ENCODE measurements at places on chromosomes 4 and X. TPM values are rescaled to one million over a fixed set of nuclear protein-coding genes. Genes with fewer than 3 reads are reported as not detected.

OGT gene
- total RNA-seq = 31.8 TPM

SPANXN4 gene
- not detected for total RNA-seq

ADGRG4 gene
- 0.10 TPM for total RNA-seq

SHOX gene
- total RNA-seq = 0.10 TPM

ARHGAP6 gene
- 0.10 TPM for total RNA-seq

CWH43 gene
- not detected for total RNA-seq

HTR2C gene
- not detected for total RNA-seq

ADGRA3 gene
- total RNA-seq = 4.5 TPM

PABPC4L gene
- total RNA-seq = 0.79 TPM

CFAP99 gene
- not detected for total RNA-seq

PTCHD1 gene
- total RNA-seq = not detected

ASB9 gene
- 27.0 TPM for total RNA-seq

FANCB gene
- total RNA-seq = 4.1 TPM

PIR gene
- total RNA-seq = 53.2 TPM

UGT2B15 gene
- total RNA-seq = not detected

NPY2R gene
- total RNA-seq = not detected

VEGFC gene
- 37.3 TPM for total RNA-seq

NDST3 gene
- 0.54 TPM for total RNA-seq

TMPRSS11B gene
- not detected for total RNA-seq

PDE5A gene
- 0.98 TPM for total RNA-seq

KIT gene
- 0.25 TPM for total RNA-seq

CXCL10 gene
- total RNA-seq = 3.6 TPM

TEX13D gene
- total RNA-seq = not detected

WDR17 gene
- 0.05 TPM for total RNA-seq

IL1RAPL1 gene
- 0.59 TPM for total RNA-seq

EFHC2 gene
- not detected for total RNA-seq

SSX2 gene
- not detected for total RNA-seq

VCX3A gene
- not detected for total RNA-seq

GUCY1B1 gene
- total RNA-seq = 0.39 TPM

Measured in mammary microvascular endothelial cell (primary cell).